Thymus (tissue), 14 donors: ENCODE measurements at places on chromosomes 16 and 17. TPM values are rescaled to one million over a fixed set of nuclear protein-coding genes. Genes with fewer than 3 reads are reported as not detected.

- peaks cover 46% of the 10 kb centered on the region for H3K27me3 ChIP-seq
- no peaks in the 10 kb centered on the region for H3K36me3 ChIP-seq
- DNase-seq, result no peak
- no peak overlapping the region for H3K4me3 ChIP-seq
Observed at GRCh38 chr17:81432941-81433340, 37.7 kb downstream of the BAHCC1 start.

DNA sequence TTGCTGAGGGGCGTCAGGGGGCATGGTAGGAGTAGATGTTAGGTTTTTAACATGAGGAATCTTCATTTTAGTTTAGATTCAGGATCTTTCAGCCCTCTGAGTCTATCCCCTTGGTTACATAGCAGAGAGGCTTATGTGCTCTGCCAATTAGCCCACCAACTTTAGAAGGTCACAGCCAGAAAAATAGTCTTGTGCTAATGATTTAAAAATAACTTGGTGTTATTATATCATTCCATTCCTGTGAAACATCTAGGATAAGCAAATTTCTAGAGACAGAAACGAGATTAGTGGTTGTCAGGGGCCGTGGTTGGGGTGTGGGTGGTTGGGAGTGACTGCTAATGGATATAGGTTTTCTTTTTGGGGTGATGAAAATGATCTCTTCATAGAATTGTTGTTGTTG, 183.7 kb downstream of the SNX29 start:
- H3K36me3 ChIP-seq, result peaks cover 3% of the 10 kb centered on the region
- H3K4me3 ChIP-seq, result no peak overlapping the region
- no peaks in the 10 kb centered on the region for H3K27me3 ChIP-seq

DNA sequence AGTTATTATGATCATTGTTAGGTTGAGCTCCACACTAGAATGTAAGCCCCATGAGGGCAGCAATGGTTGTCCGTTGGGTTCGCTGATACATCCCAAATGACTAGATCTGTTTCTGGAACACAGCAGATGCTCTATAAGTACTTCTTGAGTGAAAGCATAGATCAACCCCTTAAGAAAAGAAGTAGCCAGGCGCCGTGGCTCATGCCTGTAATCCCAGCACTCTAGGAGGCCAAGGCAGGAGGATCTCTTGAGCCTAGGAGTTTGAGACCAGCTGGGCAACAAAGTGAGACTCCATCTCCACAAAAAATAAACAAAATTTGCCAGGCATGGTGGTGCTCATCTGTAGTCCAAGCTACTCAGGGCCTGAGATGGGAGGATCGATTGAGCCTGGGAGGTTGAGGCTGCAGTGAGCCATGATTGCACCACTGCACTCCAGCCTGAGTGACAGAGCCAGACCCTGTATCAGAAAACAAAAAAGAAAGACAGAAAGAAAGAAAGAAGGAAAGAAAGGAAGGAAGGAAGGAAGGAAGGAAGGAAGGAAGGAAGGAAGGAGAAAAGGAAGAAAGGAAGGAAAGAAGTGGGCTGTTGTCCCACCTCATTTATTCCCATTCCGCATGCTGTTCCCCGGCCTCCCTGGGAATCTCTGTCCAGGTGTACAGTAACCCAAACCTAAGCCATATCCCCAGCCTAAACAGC, 54.4 kb upstream of the RPL38 start:
- H3K4me1 ChIP-seq, result no peaks in the 10 kb centered on the region
- DNase-seq, result no peak
- H3K27me3 ChIP-seq, result peaks cover 14% of the 10 kb centered on the region
- no peak overlapping the region for H3K27ac ChIP-seq
- H3K4me3 ChIP-seq, result no peak overlapping the region

GRCh38 chr16:87199901-87200300, 117.3 kb downstream of the C16orf95 start:
- DNase-seq, result no peak
- no peaks in the 10 kb centered on the region for H3K4me1 ChIP-seq
- no peak overlapping the region for H3K27ac ChIP-seq
- no peak overlapping the region for H3K4me3 ChIP-seq
- no peaks in the 10 kb centered on the region for H3K27me3 ChIP-seq

Gene SETD6
- 8.5 TPM for total RNA-seq

Gene ITGB4
- total RNA-seq, result 4.3 TPM
